Stimulated activated CD8-positive, alpha-beta memory T cell treated with anti-CD3 and anti-CD28 coated beads, Interleukin-15, amount 100 ng/mL, for 1 hour (primary cell): ENCODE measurements at places on chromosomes 2 and 18.

- DNase-seq: no peak
Observed at GRCh38 chr2:218093879-218094278, 24.8 kb downstream of the RUFY4 start.

DNA sequence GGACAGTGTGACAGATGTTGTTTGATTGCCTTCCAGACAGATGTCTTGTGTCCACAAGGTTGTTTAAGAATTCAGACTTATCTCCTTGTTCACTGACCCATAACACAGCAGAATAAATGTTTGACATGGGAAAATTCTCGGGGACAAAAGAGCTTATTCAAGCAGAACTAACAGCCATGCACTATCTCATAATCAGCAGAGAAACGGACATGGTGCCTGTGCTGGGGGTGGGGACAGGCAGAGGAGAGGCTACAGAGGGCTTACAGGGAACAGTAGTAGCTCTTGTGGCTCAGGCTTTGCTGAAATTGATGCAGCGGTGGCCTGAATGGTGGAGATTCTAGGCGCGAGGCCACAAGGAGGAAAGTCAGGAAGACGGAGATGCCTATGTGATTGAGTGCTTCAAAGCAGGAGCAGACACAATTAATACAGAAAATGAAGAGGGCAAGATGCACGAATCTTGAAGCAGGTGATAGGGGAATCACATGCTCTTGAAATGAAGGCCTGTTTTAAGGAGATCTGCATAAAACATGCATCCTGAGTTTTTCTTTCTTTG lies 62.0 kb upstream of the CAB39 start:
- DNase-seq: no peak

GRCh38 chr2:43133708-43134570 lies 92.5 kb downstream of the ZFP36L2 start:
- DNase-seq: peak; percentile 51

GRCh38 chr2:15582710-15583357 lies 8.8 kb upstream of the DDX1 start:
- DNase-seq: no peak

DNA sequence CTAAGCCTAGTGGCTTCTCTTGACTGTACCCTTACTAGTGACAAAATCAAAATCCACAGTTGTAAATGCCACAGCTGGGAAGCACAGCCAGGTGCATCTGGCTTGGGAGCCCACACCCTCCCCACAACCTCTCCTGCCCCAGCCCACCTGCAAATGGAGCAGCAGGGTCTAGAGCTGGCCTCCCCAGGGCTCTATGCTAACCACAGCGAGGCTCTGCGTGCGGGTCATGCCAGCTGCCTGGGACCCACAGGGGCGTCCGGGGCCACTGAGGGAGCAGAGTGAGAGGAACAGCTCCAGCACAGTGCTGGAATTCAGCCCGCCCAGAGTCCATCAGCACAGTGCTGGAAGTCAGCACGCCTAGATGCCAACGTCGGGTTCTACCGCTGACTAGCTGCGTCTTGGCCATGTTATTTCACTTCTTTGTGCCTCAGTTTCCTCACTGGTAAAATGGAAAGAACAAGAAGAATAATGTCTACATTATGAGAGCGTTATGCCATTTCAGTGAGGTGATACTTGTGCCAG lies 109.1 kb upstream of the ID2 start:
- no peak for DNase-seq
